ENCODE measurements at places on chromosomes 6 and 20. TPM values are rescaled to one million over a fixed set of nuclear protein-coding genes. Genes with fewer than 3 reads are reported as not detected.
A peak's percentile ranks its signal among the peaks of the same experiment; 100 is the strongest.

GRCh38 chr6:6723361-6723760, 134.8 kb downstream of the LY86 start:
- H3K4me3 ChIP-seq: no peak overlapping the region
- no peaks in the 10 kb centered on the region for H3K36me3 ChIP-seq
- peaks cover 40% of the 10 kb centered on the region for H3K4me1 ChIP-seq
- peak overlapping the region; percentile 23 for H3K27ac ChIP-seq

DNA sequence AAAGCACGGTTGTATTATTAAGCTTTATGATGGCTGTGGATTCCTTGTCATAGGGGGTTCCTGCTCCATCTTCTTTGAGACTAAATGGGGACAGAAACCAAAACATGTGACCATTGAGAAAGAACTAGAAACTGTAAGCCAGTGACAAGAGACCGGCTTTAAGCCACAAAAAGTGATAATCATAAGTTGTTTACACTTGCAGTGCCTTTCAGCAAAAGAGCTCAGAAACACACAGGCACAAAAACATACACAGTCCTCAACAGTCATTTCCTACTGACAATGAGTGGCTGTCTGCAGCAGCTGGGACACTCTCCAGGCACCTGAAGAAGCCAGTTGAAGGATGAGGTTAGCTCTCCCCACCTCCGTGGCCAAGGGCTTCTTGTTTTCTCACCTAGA, 20.0 kb upstream of the UBE2J1 start:
- no peak overlapping the region for H3K27ac ChIP-seq
- peaks cover 13% of the 10 kb centered on the region for H3K4me1 ChIP-seq
- H3K36me3 ChIP-seq: no peaks in the 10 kb centered on the region
- no peak for DNase-seq
- no peak overlapping the region for H3K4me3 ChIP-seq
- H3K27me3 ChIP-seq: no peaks in the 10 kb centered on the region

DNA sequence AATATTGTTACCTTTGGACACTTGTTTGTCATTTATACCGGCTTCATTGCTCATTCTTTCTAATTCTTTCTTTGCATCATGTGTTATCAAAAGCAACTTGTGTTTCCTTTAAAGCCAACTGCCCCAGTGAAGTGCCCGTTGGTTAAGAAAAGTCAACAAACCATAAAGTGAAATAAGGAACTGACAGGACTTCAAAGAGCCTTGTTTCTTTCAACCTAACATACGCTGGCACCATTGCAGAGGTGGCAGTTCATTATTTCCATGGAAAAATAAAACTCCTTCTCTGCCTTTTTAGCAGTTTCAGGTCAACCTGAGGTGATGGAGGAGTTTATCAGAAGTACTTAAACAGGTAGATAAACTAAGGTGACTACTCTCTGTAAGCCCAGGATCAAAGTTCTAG, 28.8 kb downstream of the FERMT1 start:
- H3K4me1 ChIP-seq: no peaks in the 10 kb centered on the region
- H3K27ac ChIP-seq: no peak overlapping the region
- no peak overlapping the region for H3K4me3 ChIP-seq

DNA sequence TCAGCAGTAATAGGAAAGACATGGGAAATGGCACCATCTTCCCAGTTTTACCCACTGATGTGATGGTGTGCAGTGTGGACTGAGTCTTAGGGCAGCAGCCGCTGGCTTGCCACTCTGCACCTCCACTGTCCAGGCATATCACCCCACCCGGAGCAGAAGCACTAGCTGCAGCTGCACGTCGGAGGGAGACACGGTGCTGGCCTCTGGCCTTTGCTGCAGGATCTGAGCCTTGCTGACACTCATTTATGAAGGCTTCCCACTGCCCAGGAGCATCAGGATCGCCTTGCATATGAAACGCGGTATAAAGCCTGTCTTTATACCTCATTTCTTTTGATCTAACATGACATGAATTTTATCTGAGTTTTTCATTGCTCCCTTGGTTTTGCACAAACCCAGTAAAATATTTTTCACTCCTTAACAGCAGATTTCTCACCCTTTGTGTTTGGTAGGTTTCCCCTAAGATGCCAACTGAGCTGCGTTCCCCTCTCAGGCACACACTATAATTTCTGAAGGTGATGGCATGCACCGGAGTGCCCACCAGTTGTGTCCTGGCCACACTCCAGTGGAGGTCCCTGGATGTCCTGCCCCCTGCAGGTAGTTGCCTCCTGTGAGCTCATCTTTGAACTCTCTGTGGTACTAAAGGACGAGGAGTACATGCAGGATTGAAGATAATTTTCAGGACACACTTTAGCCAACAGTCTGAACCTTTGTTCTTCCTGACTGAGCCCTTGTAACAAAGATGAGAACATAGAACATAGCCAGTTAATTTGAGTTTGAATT, 9.0 kb upstream of the EXOC2 start:
- H3K4me3 ChIP-seq: no peak overlapping the region
- no peak for DNase-seq
- H3K27me3 ChIP-seq: peaks cover 19% of the 10 kb centered on the region
- H3K4me1 ChIP-seq: no peaks in the 10 kb centered on the region

DNA sequence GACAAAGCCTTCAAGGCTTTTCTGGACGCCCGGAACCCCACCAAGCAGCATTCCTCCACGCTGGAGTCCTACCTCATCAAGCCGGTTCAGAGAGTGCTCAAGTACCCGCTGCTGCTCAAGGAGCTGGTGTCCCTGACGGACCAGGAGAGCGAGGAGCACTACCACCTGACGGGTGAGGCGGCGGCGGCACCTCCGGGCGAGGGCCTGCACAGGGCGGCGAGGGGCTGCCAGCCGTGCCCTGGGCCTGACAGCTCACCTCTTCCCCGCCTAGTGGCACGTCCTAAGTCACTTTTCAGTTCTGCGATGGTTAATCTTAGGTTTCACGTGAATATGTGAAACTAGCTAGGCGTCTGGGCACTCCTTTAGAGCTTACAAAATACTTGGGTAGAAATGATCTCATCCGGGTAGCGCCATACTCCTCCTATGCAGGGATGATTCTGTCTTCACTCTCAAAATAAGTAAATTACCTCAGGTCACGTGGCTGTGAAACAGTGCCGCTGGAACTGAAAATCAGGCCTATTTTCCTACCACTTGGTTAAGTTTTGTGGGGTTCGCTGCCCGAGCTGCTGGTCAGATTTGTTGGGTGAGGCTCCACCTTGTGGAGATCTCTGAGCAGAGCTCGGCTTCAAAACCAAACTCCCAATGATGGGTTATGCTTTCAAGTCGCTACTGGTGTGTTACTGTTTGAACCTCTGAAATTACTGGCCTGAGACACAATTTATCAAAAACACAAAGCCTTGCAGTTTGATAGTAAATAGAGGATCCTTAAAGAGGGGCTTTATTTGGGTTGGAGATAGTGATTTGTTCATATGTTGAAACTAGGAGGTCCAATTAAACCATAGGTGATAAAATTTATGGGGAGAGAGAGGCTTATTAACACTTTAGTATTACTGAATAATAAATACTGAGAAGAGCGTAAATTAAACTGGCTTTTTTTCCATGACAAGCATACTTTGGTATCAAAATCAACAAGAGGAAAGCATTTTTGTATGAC, 15.5 kb upstream of the CLDN20 start:
- peak; percentile 55 for DNase-seq
- H3K4me1 ChIP-seq: peaks cover 29% of the 10 kb centered on the region
- peak overlapping the region; percentile 33 for H3K4me3 ChIP-seq
- peak overlapping the region; percentile 97 for H3K27ac ChIP-seq
- H3K36me3 ChIP-seq: peaks cover 2% of the 10 kb centered on the region

DNA sequence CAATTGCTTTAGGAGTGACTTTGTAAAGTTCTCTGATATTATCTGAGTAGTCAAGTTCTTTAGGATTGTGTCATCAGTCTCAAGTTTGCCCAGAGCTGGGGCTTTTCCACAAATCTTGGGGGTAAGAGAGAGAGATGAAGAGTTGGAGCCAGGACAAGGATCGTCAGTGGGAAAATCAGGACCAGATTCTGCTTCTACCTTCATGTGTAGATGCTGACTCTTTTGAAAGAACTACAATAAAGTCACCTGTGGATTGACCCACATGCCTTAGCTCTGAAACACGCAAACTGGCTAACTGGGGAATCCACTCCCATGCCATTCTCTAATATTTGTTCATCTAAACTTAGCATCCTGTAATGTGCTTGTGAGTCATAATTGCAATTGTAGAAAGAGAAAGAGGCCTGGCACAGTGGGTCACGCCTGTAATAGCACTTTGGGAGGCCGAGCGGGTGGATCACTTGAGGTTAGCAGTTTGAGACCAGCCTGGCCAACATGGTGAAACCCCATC, 15.6 kb upstream of the BICRAL start:
- peaks cover 2% of the 10 kb centered on the region for H3K36me3 ChIP-seq
- H3K4me1 ChIP-seq: peaks cover 5% of the 10 kb centered on the region
- H3K27ac ChIP-seq: no peak overlapping the region
- no peaks in the 10 kb centered on the region for H3K27me3 ChIP-seq
- no peak overlapping the region for H3K4me3 ChIP-seq

DNA sequence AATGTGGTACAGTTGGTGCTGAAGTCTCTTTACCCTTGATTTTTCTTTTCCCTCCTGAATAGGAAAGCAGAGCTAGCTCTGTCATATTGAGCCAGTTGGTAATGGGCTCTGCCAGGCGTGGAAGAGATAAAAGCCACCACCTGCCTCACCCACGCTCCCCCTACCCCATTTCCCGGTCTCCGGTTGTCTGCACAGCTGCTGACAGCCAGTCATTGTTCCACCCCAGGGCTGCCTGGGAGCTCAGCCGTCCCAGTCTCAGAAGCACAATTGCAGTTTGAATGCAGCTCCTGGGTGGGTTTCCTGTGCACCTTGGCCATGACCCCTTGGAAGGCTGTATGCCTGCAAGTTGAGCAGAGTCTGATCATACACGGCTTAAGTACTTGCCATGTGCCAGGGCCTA, 675.2 kb upstream of the FLRT3 start:
- H3K27me3 ChIP-seq: no peaks in the 10 kb centered on the region
- no peak for DNase-seq
- no peak overlapping the region for H3K27ac ChIP-seq
- no peaks in the 10 kb centered on the region for H3K36me3 ChIP-seq
- peaks cover 26% of the 10 kb centered on the region for H3K4me1 ChIP-seq

DNA sequence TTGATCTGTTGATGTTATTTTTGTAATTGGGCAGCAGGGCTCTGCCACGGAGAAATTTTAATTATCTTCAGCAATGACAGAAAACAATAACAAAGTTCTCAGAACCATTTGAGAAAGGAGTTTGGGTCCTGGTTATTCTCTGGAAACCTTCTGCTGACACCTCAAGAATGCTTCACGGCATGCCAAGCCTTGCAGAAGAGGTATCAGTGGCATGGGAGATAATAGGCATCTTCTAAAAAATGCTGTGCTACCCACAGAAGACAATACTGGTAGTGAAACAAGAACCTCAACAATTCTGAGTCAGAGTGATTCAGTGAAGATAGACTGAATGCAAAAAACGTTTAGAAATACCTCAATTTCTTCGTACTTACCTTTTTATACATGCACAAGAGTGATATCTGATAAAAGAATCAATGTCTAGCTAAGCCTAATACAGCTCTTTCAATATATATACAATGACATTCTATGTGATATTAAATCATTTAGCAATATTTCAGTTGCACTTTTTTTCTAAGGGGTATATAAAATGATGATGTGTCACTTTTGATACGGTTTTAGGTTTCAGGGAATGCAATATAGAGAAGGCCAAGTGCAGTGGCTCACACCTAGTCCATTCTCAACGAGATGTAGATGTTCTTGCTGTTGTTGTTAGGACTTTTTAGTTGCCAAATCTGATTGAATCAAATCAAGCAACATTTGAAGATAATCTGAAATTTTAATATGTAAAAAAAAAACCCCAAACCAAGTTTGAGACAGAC, 110.4 kb upstream of the COL21A1 start:
- no peak overlapping the region for H3K4me3 ChIP-seq
- peaks cover 8% of the 10 kb centered on the region for H3K36me3 ChIP-seq
- DNase-seq: no peak
- H3K27me3 ChIP-seq: no peaks in the 10 kb centered on the region

- no peak for DNase-seq
- no peak overlapping the region for H3K4me3 ChIP-seq
- peaks cover 16% of the 10 kb centered on the region for H3K4me1 ChIP-seq
- H3K27ac ChIP-seq: no peak overlapping the region
- no peaks in the 10 kb centered on the region for H3K36me3 ChIP-seq
- no peaks in the 10 kb centered on the region for H3K27me3 ChIP-seq
These were observed 94.0 kb downstream of the RNGTT start for GRCh38 chr6:88869263-88870020.

- no peak overlapping the region for H3K4me3 ChIP-seq
- no peaks in the 10 kb centered on the region for H3K36me3 ChIP-seq
- H3K27me3 ChIP-seq: peaks cover 26% of the 10 kb centered on the region
- no peaks in the 10 kb centered on the region for H3K4me1 ChIP-seq
These were observed 30.4 kb upstream of the ENTPD6 start for GRCh38 chr20:25165128-25165527.

Gene SLC22A7
- not detected for total RNA-seq

Gene ASCC3
- total RNA-seq: 45.6 TPM

Gene CD109
- 3.7 TPM for total RNA-seq

Gene OR2J1
- not detected for total RNA-seq
